ENCODE measurements at places on chromosomes 3 and 15.
A peak's percentile ranks its signal among the peaks of the same experiment; 100 is the strongest.

DNA sequence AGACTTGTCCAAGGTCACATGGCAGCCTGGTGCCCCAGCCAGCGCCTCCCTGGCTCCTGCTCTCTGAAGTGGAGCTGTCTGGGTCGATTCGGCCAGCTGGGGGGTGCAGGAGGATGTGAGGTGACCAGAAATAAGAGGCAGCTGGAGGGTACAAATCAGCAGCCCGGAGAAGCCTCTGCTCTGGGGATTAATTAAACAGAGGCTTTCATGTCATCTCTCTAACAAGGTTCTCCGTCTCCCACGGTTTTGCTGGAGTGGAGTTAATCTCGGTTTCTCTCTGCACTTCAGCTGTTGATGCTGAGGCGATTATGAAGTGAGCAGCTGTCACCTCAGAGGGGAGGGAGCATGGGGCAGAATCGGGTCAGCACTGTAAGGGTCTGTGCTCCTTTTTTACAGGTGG is 236.8 kb downstream of the TLE3 start:
- DNase-seq = no peak

GRCh38 chr3:18898911-18899310 is 249.4 kb upstream of the KCNH8 start:
- no peak for DNase-seq

DNA sequence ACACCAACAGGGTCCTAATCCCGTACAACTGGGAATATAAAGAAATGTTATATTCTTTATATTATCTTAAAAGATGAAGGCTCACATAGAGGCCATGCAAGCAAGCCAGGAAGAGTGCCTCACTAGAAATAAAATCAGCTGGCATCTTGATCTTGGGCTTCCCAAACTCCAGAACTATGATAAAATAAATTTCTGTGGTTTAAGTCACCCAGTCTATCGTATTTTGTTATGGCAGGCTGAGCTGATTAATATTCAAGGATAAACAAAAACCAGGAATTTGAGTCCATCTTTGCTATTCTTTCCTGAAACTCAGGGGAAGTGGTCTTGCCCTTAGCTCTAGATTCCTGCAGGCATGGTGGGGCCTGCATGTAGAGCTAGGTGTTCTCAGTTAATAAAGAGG is 42.7 kb downstream of the ATOSA start:
- DNase-seq = no peak

DNA sequence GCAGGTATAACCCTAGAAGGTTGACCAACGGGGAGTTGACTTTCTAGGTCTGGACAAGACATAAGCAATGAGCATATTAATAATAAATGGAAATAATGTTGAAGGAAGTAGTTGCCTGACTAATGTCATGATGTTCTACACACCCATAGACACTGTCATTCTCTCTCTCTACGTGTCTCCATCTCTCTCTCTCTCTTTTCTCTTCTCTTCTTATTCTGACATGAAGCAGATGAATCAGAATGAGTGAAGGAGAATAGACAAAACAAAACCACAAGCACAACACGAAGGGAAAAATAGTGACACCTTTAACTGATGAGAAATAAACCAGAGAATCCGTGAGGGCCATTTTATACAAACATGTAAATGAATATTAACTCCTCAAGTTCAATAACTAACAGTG is 26.7 kb upstream of the CCDC80 start:
- no peak for DNase-seq

DNA sequence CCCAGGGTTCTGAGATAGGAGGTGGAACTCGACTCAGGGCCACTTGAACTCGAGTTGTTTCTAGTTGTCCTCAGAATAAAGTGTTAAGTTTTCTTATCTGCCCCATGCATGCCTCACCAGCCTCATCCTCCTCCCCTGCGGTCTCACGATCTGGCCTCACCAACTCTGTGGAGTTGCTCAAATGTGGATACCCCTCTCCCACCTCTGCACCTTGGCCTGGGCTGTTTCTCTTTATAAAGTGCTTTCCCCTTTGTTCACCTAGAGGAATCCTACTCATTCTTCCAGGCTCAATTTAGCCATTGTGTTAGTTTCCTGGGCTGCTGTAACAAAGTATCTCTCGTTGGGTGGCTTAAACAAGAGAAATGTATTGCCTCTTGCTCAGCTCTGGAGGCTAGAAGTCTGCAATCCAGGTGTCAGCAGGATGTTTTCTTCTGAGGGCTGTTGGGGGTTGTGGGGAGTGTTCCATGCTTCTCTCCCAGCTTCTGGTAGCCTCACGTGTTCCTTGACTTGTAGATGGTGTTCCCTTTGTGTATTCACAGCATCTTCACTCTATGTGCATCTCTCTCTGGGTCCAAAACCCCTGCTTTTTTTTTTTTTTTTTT is 100.7 kb downstream of the MEX3B start:
- no peak for DNase-seq

GRCh38 chr3:89145995-89146394 is 38.6 kb downstream of the EPHA3 start:
- DNase-seq = no peak

DNA sequence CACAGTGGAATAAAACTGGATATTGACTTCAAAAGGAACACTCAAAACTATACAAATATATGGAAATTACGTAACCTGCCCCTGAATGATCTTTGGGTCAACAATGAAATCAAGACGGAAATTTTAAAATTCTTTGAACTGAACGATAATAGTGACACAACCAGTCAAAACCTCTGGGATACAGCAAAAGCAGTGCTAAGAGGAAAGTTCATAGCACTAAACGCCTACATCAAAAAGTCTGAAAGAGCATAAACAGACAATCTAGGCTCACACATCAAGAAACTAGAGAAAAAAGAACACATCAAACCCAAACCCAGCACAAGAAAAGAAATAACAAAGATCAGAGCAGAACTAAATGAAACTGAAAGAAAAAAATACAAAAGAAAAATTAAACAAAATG is 46.6 kb downstream of the DNAAF4 start:
- DNase-seq = no peak

- DNase-seq = no peak
Measured at GRCh38 chr3:14516738-14517345, 23.3 kb downstream of the GRIP2 start.

DNA sequence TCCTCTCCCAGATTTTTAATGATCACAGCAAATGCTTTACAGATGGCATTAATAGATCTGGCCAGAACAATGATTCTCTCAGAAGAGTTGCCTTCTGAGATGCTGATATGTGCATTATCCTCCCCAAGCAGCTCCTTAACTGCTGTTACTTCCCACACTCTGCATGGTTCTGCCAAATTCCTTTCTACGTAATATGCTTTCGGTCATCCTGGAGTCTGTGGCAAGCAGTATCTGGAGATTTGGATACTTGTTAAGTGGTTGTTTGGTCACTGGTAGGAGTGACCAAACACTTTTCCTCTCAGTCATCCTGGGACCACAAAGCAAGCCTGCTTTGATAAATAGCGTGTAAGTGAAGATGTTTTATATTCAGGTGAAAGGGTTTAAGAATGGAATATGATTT is 71.1 kb upstream of the CCNL1 start:
- no peak for DNase-seq

GRCh38 chr15:66489179-66489791 is 8.3 kb downstream of the SNAPC5 start:
- no peak for DNase-seq

- DNase-seq = no peak
Measured at GRCh38 chr15:66580643-66581042, 14.8 kb upstream of the LCTL start.

- no peak for DNase-seq
Measured at GRCh38 chr3:165797551-165797950, 39.7 kb downstream of the BCHE start.

GRCh38 chr3:78855190-78855589 is 912.6 kb downstream of the ROBO1 start:
- DNase-seq = no peak

DNA sequence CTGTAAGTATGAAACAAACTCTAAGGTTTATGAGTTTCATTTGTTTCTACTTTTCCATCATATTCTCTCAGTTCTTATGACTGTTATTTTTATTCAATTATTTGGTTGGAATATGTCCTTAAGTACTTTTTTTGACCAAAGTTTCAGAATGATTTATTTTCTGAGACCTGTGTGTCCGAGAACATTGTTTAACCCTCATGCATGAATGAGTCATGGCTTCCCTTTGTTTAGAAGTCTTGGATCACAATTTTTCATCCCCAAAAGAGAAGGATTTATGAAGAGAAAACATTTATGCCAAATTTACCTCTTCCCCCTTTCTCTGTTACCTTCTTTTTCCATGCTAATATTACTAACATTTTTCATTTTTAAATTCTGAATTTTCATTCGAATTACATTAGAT is 518.0 kb upstream of the NR2F2 start:
- no peak for DNase-seq

- no peak for DNase-seq
Measured at GRCh38 chr3:26668696-26669095, 46.1 kb downstream of the LRRC3B start.

GRCh38 chr15:96593735-96594134 is 263.2 kb downstream of the NR2F2 start:
- DNase-seq = no peak

- DNase-seq = peak; percentile 23
Measured at GRCh38 chr3:9951962-9952805, at the start of gene PRRT3. Gene PRRT3, minus strand, starts transcription at chr3:9952408. Its CDS starts 2,293 bp downstream, at chr3:9950115.

GRCh38 chr3:188659449-188660090 is 505.6 kb downstream of the LPP start:
- DNase-seq = no peak

DNA sequence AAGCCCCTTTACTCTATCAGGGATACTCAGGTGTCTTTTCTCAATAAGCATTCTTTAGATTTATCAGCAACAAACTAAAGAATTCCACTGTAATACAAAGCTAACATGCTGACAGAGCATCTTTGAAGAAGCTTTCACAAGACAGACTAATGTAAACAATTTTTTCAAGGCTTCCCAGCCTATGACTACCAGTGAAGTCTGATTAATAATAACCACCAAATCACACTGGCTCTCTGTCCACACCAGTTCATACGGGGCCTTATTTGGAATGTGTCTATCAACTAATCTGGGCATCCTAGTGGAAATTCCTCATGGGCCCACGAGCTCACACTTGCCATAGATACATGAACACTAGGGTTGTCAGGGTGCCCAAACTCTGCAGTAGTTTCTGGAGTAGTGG is 84.5 kb downstream of the EFL1 start:
- no peak for DNase-seq

DNA sequence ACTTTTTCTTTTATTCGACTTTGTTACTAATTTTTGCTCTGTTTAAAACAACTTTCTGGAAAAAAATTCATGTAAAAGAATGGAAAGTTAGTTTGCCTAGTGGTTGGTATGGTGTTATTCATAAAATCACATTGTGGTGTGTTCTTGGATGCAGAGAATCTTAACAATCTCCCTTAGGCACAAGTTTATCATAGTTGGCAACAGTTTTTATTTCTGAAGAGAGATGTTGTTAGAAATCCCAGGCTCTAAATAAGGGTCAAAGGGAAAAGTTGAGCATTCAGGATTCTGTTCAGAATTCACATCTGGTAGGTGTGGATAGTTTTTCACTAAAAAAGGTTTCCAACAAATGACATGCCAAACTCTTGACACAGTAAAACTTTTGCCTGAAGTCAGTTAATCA is 6.4 kb downstream of the DUT start:
- no peak for DNase-seq

- no peak for DNase-seq
Measured at GRCh38 chr15:89674526-89674925, 4.6 kb downstream of the PLIN1 start.

DNA sequence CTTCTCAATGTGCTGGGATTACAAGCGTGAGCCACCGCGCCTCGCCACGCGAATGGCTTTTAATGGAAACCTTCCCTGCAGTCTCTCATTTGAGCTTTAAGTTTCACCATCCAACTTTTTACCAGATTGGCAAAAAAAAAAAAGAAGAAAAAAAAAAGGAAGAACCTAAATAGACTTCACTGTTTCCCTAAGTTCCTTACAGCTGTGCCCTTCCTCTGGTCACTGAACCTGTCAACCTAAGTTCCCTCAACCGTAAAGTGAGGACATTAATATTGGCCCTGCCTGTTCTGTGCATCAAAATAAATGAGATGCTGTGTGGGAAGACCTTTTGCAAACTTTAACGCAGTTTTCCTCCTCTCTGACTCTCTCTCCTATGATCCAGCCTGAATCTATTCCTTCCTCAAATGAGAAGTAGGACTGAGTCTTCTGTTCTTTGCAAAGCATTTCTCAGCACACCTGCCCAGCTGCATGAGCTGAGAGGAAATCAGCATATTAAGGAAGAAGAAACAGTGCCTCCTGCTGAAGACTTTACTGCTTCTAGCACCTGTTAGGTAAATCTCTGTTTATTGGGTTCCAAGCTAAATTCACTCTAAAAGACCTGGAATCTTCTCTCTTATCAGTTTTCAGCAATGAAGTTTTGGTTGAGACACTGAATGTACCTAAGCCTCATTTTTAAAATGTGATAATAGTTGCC is 99.6 kb upstream of the ETV5 start:
- DNase-seq = no peak

GRCh38 chr3:45154641-45155147 is 8.5 kb upstream of the CDCP1 start:
- DNase-seq = no peak

- DNase-seq = no peak
Measured at GRCh38 chr3:153429821-153430220, 267.8 kb downstream of the RAP2B start.

GRCh38 chr3:79491029-79491641 is 276.7 kb downstream of the ROBO1 start:
- no peak for DNase-seq

DNA sequence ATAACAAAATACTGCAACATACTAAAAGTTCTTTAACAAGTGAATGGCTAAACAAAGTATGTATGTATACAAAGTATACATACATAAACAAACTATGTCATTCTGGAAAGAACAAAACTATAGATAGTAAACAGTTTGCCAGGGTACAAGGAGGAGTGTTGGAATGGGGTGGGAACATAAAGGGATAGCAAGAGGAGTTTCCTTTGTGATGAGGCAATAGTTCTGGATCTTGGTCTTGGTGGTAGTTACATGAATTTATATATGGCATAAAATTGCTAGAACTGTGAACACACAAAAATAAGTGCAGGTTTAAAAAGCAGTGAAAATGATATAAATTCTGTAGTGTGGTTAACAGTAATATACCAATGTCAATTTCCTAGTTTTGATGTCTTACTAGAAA is 22.0 kb downstream of the ZNF148 start:
- DNase-seq = no peak

DNA sequence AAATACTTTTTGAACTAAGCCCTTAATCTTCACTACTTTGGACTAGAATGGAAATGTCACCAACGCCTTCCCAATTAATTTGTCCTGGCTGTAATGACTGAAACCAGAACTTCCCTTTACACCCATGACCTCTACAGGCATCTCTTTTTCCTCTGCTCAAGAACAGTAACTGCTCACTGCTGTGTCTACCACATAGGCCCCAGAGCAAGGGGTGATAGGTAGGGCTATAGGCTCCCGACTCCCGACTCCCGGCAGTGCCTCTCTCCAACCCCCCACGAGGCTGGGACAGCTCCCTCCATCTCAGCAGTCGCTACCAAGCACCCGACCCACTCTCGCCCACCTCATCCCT is 384 bp upstream of the LEKR1 start:
- DNase-seq = no peak

GRCh38 chr3:42654331-42655201 is 1.1 kb downstream of the ZBTB47 start:
- no peak for DNase-seq
